ENCODE measurements at places on chromosomes 2 and 18.
A peak's percentile ranks its signal among the peaks of the same experiment; 100 is the strongest.

DNA sequence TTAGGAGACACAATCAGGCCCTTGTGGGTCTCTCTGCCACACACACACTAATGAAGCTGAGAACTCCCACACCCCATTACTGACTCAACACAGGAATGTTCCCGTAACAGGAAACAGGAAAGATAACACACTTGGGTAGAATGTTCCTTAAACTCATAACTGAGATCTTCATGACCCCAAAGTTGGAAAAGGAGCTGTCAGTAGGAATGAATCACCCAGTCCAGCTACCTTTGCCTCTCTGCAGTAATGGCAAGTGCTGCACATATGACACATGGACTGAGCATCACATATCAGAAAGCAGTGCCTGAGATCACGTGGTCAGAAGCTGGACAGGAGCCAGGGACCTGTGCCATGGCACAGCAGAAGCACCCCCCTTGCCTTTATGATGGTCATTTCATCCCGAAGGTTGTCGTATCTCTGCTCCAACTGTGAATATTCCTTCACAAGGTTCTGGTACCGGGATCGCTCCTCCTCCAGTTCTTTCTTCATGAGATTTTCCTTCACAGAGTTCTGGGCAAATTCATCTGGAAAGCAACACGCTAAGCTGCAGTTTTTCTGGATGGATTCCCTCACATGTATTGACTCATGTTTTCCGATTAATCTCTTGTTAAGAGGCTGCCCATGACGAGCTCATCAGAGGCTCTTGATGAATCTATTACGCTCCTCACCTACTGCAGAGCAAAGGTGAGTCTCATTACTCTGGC lies 65.4 kb upstream of the ACAA2 start:
- H3K4me3 ChIP-seq = no peak overlapping the region
- H3K27ac ChIP-seq = no peak overlapping the region
- H3K27me3 ChIP-seq = peaks cover 22% of the 10 kb centered on the region
- no peaks in the 10 kb centered on the region for H3K4me1 ChIP-seq
- H3K36me3 ChIP-seq = no peaks in the 10 kb centered on the region

GRCh38 chr2:58133395-58133794 lies 86.8 kb downstream of the VRK2 start:
- peaks cover 13% of the 10 kb centered on the region for H3K36me3 ChIP-seq
- H3K27me3 ChIP-seq = no peaks in the 10 kb centered on the region
- no peaks in the 10 kb centered on the region for H3K4me1 ChIP-seq

DNA sequence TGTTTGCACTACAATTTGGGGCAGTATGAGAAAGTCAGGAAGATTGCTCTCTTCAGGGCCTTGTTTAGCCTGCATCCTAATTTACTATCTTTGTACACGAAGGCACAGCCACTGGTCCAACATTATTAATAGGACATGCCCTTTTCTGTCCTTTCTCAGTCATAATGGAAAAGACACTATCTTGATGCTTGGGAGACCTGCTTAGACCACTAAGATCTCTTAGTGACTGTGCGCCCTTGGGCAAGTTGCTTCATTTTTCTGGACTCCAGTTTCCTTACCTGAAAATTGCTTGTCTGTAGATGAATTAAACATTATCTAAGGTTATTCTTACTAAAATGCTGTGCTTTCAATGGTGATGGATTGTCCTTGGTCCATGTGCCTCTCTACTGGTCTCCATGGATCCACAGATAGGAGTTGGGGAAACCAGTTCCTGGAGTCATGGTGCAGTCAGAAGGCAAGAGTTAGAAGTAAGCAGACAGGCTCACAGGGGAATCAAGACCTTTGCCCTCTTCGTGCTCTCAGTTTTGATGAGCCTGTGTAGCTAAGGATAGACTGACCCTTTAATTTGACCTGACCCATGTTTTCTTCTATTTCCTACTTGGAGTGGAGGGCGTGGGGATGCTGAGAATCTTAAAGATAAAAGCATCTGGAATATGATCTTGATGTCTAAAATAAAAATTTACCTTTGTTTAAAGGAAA lies 114.0 kb downstream of the RAPGEF4 start:
- H3K4me3 ChIP-seq = no peak overlapping the region
- H3K27me3 ChIP-seq = peaks cover 7% of the 10 kb centered on the region
- no peaks in the 10 kb centered on the region for H3K36me3 ChIP-seq

DNA sequence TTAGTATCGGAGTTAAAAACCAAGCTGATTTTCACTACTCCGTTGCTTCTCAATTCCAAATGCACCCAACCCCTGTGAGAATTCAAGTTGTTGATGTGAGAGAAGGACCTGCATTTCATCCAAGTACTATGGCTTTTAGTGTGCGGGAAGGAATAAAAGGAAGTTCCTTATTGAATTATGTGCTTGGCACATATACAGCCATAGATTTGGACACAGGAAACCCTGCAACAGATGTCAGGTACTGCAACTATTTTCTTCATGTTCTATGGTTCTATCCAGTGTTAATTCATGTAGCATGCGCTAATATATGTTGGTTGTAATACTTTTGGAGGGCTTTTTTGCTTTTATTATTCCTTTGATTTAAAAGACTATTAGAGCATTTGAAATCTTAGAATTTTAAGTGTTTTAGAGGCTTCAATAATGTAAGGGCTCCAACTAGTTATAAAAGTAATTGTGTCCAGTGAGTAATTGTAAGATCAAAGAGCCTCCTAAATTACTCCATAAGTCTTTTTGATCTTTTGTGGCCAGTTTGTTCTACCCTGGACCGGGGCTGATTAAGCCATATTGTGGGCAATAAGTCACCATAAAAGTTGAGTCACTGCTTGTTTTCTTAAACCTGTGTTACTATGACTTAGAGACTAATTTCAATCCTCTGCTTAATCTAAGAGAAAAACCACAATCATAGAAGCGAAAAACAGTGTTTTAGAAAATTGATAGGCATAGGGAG lies 22.9 kb downstream of the DSG4 start:
- H3K4me3 ChIP-seq = no peak overlapping the region
- no peaks in the 10 kb centered on the region for H3K4me1 ChIP-seq
- no peaks in the 10 kb centered on the region for H3K27me3 ChIP-seq
- H3K36me3 ChIP-seq = no peaks in the 10 kb centered on the region
- H3K27ac ChIP-seq = no peak overlapping the region

DNA sequence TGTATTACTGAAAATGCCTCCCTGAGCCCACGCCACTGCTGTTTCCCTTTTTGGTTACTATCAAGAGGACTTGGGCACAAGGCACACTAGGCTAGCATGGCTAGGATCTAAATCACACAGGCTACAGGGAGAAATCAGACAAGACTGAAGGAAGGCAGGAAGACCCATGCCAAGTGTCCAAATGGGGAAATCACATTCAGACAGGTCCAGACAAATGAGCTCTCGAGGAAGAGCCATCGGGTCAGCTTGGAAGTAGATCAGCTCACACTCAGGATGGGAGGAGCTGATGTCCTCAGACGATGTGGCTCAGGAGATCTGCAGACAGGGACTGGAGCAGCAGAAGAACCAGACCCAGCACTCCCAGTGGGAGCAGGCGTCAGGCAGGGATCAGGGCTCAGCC lies 113.2 kb downstream of the COL6A3 start:
- peaks cover 12% of the 10 kb centered on the region for H3K27me3 ChIP-seq
- DNase-seq = no peak
- H3K27ac ChIP-seq = no peak overlapping the region
- H3K36me3 ChIP-seq = no peaks in the 10 kb centered on the region

- no peaks in the 10 kb centered on the region for H3K36me3 ChIP-seq
- H3K27me3 ChIP-seq = peaks cover 4% of the 10 kb centered on the region
- DNase-seq = no peak
- no peak overlapping the region for H3K4me3 ChIP-seq
- no peak overlapping the region for H3K27ac ChIP-seq
Measured at GRCh38 chr2:109686921-109687320, 72.8 kb downstream of the SOWAHC start.

DNA sequence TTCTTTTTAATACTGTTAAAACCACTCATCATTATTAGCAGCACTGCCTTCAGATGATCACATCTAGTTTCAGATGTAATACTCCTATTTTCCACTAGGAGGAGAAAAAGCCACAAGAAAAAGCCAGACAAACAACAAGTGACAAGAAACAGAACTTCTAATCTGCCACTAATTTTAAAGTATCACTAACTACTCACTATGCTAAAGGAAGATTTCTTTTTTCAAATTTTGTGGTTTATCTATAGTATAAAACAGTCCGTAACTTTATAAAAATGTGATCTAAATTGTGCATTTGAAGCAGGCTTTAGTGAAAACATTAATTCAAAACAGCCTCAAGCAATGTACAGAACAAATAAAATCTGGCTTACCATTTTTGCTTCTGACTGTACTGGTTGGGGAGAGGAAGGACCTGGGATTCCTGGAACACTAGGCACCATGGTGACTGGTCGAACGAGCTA lies 56.8 kb downstream of the ATF2 start:
- H3K4me3 ChIP-seq = no peak overlapping the region
- no peak overlapping the region for H3K27ac ChIP-seq
- H3K27me3 ChIP-seq = no peaks in the 10 kb centered on the region
- DNase-seq = no peak

DNA sequence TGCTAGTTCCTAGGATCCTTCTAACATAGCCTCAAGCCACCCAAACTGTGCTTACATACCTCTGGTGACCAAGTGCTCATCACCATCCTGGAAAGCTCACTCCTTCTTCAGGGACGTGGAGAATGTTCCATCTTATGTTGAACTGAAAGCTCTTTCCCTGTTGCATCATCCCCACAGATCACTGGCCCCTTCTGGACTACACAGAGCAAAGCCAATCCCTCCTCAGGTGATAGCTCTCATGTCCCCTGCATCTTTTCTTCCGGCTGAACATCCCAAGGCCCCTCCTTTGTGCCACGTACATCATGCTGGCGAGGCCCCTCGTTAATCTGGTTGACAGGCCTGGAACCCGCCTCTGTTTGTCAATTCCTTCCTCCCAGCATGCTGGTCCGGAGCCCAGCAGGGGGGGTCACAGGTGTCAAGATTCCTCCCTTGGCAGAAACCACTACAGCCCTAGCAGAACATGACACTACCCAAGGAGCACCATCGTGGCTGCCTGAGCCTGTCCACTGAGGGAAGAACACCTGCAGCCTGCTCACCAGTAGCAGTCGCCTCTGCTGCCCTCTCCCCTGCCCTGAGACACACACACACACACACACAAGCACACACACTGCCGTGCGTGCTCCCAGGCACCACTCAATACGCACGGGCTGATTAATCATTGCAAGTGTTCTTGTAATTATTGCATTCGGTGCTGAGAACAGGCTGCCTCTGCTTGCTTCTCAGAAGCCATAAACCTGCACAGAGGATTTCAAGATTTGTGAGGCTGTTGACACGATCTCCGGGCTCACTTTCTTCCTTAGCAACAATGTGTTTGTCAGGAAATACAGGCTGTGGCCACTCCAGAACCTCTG lies 6.3 kb upstream of the KCNK3 start:
- peaks cover 40% of the 10 kb centered on the region for H3K27me3 ChIP-seq
- no peaks in the 10 kb centered on the region for H3K36me3 ChIP-seq
- no peak for DNase-seq
- no peak overlapping the region for H3K4me3 ChIP-seq
- H3K4me1 ChIP-seq = no peaks in the 10 kb centered on the region
- H3K27ac ChIP-seq = no peak overlapping the region

- no peak overlapping the region for H3K4me3 ChIP-seq
- no peak for DNase-seq
- no peaks in the 10 kb centered on the region for H3K27me3 ChIP-seq
- no peak overlapping the region for H3K27ac ChIP-seq
- no peaks in the 10 kb centered on the region for H3K36me3 ChIP-seq
Measured at GRCh38 chr2:210480079-210480478, 3.5 kb upstream of the LANCL1 start.

DNA sequence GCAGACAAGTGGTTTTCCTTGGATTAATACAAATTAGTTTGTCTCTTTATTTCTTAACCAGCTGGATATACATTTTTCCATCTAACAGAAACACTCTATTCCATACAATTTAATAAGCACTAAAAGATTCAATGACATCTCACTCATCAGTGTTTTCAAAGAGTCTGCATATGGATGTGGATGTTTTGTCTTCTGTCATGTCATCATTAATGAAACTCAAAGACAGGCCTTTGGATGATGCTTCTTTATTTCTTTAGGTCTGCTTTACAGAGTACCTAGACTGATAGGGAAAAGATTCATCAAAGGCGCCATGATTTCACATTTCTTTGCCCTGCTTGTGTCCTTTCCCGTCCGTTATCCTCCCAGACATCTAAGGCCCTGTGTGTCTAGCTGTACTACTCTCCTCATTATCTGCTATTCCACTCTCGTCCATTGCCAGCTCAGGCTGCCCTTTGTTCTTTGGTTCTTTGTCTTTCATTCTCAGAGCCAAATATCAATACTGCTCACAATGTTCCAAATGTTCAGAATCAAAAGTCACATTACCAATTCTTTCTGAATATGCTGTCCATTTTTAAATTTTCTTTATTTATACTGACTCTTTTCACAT lies 232.3 kb upstream of the CHAC2 start:
- H3K36me3 ChIP-seq = no peaks in the 10 kb centered on the region
- H3K4me3 ChIP-seq = no peak overlapping the region
- DNase-seq = no peak

- no peaks in the 10 kb centered on the region for H3K36me3 ChIP-seq
- H3K27ac ChIP-seq = no peak overlapping the region
- no peak overlapping the region for H3K4me3 ChIP-seq
- H3K4me1 ChIP-seq = no peaks in the 10 kb centered on the region
- no peaks in the 10 kb centered on the region for H3K27me3 ChIP-seq
Measured at GRCh38 chr2:162795312-162795711, 43.3 kb downstream of the KCNH7 start.

- H3K36me3 ChIP-seq = no peaks in the 10 kb centered on the region
- DNase-seq = no peak
- H3K27ac ChIP-seq = no peak within 1 kb of the TSS
- peak within 1 kb of the TSS; percentile 70 for H3K4me3 ChIP-seq
Measured at GRCh38 chr18:61892683-61893308, at the start of gene RNF152. Gene RNF152 (minus strand): TSS chr18:61893007. CDS start chr18:61816463, 76,544 bp downstream.
